ENCODE measurements at places on chromosomes 7 and 10.
A peak's percentile ranks its signal among the peaks of the same experiment; 100 is the strongest.

GRCh38 chr7:99272476-99273045 lies at the start of gene MYH16:
Gene MYH16, plus strand, starts transcription at chr7:99272839.
- no peak for DNase-seq

DNA sequence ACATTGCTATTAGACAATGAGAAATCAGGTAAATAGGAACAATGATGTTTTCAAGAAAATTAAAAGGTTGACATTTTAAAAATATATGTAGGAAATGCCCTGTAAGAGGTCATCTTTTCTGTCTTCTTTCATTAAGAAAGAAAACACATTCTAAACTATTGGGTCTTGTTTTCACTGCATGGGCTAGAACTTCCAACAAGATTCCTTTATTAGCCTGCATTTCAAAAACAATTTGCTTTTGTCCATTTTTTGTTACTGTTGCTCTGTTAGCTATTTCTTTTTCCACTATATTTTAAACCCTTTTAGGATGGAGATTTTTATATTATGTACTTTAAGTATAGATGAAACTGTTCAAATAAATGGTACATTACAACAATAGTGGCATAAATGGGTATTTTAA lies 9.2 kb downstream of the REEP3 start:
- DNase-seq, result no peak

GRCh38 chr10:110759523-110759922 lies 112.2 kb upstream of the PDCD4 start:
- no peak for DNase-seq

DNA sequence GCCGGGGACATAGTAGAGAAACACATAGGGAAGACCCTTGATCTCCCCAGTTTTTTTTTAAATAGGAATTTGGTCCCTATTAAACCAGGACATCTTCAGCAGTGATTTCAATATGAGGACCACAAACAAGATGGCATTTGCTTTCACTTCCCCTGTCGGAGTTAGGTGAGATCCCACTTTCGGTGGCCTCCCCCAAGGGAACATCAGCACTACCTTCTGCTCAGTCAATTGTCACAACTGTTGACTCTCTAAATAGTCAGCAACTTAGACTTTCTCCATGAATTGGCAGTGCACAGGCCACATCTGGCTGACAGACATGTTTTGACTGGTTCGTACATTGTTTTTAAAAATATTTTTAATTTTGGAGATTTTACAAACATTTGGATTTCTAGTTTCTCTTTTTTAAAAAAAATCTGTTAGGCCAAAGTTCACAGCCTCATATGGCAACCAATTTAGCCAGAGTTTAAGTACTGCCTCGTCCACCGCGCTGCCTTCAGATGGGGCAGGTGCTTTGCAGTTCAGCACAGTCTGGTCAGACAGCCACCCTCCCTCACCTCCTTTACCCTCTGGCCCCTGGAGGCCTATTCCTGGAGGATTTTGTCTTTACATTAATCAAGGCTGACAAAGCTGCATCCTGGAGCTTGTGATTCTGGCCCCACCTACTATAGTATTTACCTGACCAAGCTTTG lies 139.2 kb upstream of the PRR15 start:
- no peak for DNase-seq

GRCh38 chr7:108246227-108246837 lies 116.2 kb upstream of the LAMB4 start:
- no peak for DNase-seq

DNA sequence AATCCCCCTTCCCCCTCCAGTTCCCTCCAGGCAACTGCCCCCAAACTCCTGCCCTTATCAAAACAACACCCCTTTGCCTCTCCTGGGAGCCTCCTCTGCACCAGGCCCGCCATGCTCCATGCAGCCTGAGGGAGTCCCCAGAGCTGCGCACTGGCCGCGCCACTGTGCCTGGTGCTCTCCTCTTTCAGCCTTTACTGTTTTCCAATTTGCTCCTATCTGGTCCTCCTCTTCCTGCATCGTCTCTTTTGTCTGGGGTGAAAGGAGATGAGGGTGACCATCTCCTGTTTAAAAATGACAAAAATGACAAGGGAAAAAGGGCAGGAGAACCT lies 165.8 kb upstream of the ADCY1 start:
- DNase-seq, result no peak

DNA sequence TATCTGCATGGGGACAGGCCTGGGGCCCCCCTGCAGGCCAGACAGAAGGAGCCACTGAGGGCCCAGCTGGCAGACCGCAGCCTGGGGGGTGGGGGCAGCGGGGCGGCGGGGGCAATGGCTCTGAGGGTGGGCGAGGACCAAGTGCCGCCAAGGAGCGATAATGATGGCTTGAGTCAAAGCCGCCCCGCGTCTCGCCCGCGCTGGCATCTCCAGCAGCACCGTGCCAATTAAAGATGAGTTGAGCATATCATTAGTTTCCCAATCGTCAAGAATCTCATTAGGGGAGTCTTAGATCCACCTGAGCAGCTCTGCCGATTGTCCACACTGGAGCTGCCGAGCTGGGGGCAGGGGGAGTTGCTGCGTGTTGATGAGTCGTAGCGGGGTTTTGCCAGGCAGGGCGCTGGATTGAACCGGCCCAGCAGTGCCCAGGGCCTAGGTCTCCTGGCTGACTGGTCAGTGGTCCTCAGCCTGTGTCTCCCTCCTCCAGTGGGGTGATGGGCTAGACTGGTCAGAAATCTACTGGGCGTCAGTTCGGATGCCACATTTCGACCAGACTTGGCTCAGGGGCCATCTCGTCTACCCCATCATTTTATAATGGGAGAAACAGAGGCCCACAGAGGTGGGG lies 41.0 kb upstream of the PSMG3 start:
- DNase-seq, result no peak

- DNase-seq, result no peak
Measured at GRCh38 chr10:60778971-60779796, 906 bp downstream of the CDK1 start.

GRCh38 chr10:64573623-64574325 lies 1052.6 kb downstream of the REEP3 start:
- DNase-seq, result no peak

GRCh38 chr7:149569726-149570422 lies 72.3 kb upstream of the ZNF746 start:
- DNase-seq, result no peak

DNA sequence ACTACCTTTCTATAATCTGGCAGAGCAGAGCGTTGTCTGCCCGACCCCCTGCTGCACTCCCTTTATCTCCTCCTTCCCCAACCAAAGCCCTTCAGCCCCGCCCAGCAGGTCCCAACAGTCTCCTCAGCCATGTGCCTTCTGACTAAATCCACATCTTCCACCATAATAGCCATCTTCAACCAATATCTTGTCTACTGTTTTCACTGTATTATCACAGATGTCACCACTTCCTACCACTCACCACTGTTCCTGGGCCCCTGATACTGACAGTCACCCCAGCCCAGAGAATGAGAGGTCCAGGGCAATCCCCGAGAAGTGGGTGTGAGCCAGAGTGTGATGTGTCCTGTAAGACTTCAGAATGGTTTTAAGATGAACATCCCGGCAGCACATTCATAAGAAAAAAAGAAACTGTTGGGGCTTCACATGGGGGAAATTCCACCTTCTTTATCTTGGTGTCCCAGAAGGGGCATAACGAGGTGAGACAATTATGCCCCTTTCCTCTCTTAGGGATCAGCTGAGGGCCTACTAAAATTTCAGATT lies 25.3 kb downstream of the CCDC6 start:
- no peak for DNase-seq

- no peak for DNase-seq
Measured at GRCh38 chr7:19707240-19707639, 1.6 kb downstream of the POLR1F start.

- DNase-seq, result no peak
Measured at GRCh38 chr10:120945182-120945581, 94.0 kb downstream of the WDR11 start.

GRCh38 chr10:113129117-113129516 lies 179.1 kb downstream of the TCF7L2 start:
- DNase-seq, result no peak

DNA sequence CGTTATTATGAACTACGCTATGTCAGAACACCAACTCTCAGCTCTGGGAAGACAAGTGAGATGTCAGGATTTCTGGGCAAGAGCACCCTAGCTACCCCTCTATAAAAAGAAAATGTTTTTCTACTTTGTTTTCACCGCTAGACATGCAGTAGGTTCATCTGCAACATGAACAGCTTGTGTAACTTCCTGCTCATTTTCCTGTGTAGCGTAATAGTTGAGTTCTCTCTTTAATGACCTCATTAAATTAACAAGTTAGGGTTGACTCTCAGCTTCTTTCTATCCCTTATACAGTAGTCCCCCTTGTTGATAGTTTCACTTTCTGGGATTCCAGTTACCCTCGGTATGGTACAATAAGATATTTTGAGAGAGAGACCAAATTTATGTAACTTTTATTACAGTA lies 329.4 kb upstream of the ZNF32 start:
- no peak for DNase-seq

DNA sequence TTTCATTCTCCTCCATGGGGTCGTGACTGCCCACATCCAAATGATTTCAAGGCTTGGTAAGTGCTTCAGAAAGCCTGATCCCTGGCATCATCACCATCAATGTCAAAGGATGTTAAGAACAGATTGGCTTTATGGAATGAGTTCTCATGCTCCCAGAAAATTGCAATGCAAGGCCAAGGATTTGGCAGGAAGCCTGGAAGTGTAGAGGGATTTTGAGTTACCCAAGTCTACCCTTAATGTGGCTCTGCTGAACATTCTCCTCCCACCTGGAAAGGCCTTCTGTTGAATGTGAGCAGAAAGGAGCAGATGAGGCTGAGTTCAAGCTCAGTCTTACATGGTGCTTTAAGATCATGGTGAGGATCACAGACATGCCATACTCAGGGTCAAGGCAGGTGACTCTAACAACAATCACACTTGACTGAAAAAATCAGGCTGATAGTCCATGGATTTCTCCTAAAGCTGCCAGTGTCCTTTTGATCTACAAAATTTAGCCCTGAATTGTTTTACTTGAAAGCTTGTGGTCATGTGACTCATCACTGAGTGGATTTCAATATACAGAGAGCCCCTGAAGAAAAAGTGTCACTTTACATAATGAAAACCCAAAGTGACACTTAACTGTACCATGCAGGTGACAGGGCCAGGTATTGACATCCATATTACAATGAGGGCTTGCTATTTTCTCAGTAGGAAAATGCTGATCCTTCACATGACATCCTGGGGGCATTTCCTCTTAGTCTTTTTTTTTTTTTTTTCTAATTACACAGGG lies 111.1 kb upstream of the PDLIM1 start:
- no peak for DNase-seq

- no peak for DNase-seq
Measured at GRCh38 chr10:121015916-121016315, 164.8 kb downstream of the WDR11 start.

- no peak for DNase-seq
Measured at GRCh38 chr10:113858541-113858940, 4.1 kb downstream of the NHLRC2 start.

- DNase-seq, result no peak
Measured at GRCh38 chr10:51524041-51524440, 175.4 kb downstream of the CSTF2T start.

DNA sequence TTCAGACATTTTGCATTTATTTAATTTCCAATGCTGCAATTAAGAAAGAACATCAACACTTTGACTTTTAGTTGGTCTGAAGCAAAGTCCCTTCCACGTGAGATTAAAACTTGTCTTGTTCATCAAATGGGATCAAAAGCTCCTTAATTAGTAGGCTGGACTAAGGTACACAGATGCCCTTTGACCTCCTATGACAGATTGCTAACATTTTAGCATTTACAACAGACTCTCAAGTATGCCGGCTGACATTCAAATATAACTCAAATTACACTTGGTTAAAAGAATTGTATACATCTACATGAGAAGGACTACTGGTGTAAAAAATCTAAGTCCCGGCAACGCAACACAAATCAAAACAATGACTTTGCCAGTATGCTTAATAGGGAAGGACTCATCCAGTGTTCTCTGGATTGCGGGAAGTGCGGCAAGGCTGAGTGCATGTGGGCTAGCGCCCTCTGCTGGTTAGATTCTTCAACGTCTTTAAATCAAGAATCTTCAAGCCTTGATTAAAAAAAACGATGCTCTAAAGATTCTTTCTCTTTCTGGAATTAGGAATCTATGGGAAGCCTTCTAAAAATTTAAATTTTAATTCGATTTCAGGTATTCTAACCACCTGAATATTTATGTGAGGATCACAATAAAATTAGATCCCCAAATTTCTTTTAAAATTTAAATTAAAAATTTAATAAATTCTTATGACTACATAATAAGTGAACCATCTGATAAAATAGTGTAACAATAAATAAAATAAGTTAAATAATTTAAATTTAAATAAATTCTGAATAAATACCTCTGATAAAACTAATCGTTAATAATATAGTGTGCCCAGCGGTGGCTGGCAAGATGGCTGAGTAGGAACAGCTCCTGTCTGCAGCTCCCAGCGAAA lies 444.7 kb downstream of the DGKB start:
- DNase-seq, result peak; percentile 41

GRCh38 chr10:100448951-100449350 lies 13.9 kb upstream of the WNT8B start:
- no peak for DNase-seq

- no peak for DNase-seq
Measured at GRCh38 chr7:68873616-68874015, 724.7 kb upstream of the AUTS2 start.

GRCh38 chr7:69193061-69193460 lies 405.2 kb upstream of the AUTS2 start:
- DNase-seq, result no peak

- no peak for DNase-seq
Measured at GRCh38 chr10:78749200-78749599, 319.6 kb upstream of the ZMIZ1 start.

DNA sequence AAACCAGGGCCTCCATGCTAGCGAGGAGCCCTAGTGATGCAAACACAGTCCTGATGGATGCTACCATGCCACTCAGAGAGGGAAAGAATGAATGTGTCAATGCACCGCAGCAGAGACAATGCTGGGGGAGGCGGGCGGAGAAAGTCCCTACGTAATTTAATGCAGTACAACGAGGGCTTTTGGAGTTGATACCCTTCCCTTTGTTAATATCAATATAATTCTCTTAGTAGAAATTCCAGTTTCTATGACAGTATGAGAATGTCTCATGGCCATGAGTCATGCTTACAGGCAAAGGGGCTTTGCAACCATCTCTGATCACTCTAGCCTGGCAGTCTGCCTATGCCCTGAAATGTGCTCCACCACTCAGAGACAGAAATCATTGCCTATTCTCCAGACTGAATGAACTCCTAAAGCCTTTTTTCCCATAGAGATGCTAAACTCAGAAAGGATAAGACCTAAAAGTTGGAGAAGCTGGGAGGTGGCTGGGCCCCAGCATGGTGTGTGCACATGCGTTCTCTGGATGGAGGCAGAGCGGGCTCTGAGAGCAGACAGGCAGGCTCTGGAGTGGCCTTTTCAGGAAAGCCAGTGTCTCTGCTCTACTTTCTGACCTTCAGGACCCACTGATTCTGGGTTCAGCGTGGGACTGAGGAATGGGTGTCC lies 20.3 kb upstream of the GIMAP2 start:
- DNase-seq, result no peak

- DNase-seq, result no peak
Measured at GRCh38 chr10:5271526-5271925, 74.9 kb downstream of the AKR1C4 start.

GRCh38 chr10:62037890-62038608 lies 136.6 kb downstream of the ARID5B start:
- no peak for DNase-seq

Measured in T-helper 9 cell (primary cell).